Thymus (tissue), 14 donors: ENCODE measurements at places on chromosomes 11 and 22. TPM values are rescaled to one million over a fixed set of nuclear protein-coding genes. Genes with fewer than 3 reads are reported as not detected.

DNA sequence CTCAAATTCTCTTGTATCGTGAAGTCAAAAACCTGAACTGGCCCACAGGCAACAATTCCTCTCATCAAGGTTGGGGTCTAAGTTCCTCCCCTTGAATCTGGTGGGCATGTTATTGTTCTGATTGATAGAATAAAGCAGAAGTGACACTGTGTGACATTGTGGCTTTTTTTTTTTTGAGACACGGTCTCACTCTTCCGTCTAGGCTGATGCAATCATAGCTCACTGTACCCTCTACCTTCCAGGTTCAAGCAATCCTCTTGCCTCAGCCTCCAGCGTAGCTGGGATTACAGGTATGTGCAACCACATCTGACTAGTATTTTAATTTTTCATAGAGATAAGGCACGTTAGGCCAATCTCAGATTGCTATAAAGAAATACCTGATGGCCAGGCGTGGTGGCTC, 8.9 kb upstream of the PELI3 start:
- no peaks in the 10 kb centered on the region for H3K4me1 ChIP-seq
- H3K36me3 ChIP-seq: no peaks in the 10 kb centered on the region
- peaks cover 2% of the 10 kb centered on the region for H3K27me3 ChIP-seq
- no peak overlapping the region for H3K4me3 ChIP-seq
- no peak for DNase-seq

GRCh38 chr11:123137431-123138224, 57.4 kb downstream of the CLMP start:
- no peak for DNase-seq
- H3K27me3 ChIP-seq: no peaks in the 10 kb centered on the region
- peaks cover 4% of the 10 kb centered on the region for H3K4me1 ChIP-seq
- H3K36me3 ChIP-seq: no peaks in the 10 kb centered on the region
- H3K27ac ChIP-seq: no peak overlapping the region

- H3K4me1 ChIP-seq: peaks cover 17% of the 10 kb centered on the region
- H3K36me3 ChIP-seq: no peaks in the 10 kb centered on the region
- H3K27me3 ChIP-seq: peaks cover 9% of the 10 kb centered on the region
- no peak overlapping the region for H3K27ac ChIP-seq
Measured at GRCh38 chr22:39988386-39989114, 6.2 kb upstream of the FAM83F start.

GRCh38 chr11:79594834-79595233, 154.0 kb upstream of the TENM4 start:
- H3K27me3 ChIP-seq: no peaks in the 10 kb centered on the region
- DNase-seq: no peak
- H3K36me3 ChIP-seq: no peaks in the 10 kb centered on the region
- H3K4me3 ChIP-seq: no peak overlapping the region

GRCh38 chr11:12206529-12206928, 96.1 kb downstream of the MICAL2 start:
- H3K27me3 ChIP-seq: no peaks in the 10 kb centered on the region
- peaks cover 32% of the 10 kb centered on the region for H3K36me3 ChIP-seq
- no peak overlapping the region for H3K4me3 ChIP-seq

GRCh38 chr11:71927820-71928736, at the start of gene XNDC1N:
TSS of gene XNDC1N (minus strand) at chr11:71928594. CDS start at chr11:71923353, 5,241 bp downstream.
- H3K36me3 ChIP-seq: no peaks in the 10 kb centered on the region
- H3K4me1 ChIP-seq: peaks cover 9% of the 10 kb centered on the region
- H3K27ac ChIP-seq: peak within 1 kb of the TSS; percentile 95
- peak within 1 kb of the TSS; percentile 97 for H3K4me3 ChIP-seq

- no peak overlapping the region for H3K27ac ChIP-seq
- no peak overlapping the region for H3K4me3 ChIP-seq
- peaks cover 19% of the 10 kb centered on the region for H3K4me1 ChIP-seq
- no peaks in the 10 kb centered on the region for H3K36me3 ChIP-seq
- no peak for DNase-seq
Measured at GRCh38 chr22:20022978-20023613, 2.2 kb downstream of the TANGO2 start.

DNA sequence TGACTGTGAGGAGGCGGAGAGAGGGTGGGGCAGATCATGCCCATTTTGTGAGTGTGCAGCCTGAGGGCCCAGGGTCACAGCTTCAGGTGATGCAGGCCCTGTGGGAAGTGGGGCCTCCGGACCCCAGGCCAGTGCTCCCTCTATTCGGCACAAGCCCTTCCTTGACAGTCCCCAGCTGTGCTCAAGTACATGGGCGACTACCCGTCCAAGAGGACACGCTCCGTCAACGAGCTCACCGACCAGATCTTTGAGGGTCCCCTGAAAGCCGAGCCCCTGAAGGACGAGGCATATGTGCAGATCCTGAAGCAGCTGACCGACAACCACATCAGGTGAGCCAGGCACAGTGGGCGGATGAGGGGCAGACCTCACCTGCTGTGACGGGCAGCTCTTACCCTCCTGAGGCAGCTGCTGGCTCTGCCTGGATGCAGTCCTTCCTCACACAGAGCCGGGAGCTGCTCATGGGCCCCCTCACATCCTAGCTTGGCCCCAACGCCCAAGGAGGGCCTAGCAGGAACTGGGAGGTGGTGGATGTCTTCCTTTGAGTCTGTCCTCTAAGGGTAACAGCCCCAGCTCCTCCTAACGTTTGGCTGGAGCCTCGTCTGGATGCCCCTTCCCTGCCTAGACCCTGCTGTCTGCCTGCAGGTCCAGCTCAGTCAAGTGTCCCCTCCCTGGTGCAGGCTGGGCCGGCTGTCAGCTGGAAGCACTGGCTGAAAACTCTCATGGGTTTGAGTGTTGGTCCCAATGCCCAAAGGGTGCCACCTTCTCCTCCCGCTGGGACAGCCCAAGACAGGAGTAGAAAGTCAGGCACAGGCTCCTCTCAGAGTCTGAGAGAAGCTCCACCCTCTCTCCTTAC, 76.1 kb downstream of the MYO7A start:
- no peaks in the 10 kb centered on the region for H3K4me1 ChIP-seq
- no peaks in the 10 kb centered on the region for H3K36me3 ChIP-seq
- no peak overlapping the region for H3K27ac ChIP-seq
- DNase-seq: no peak

DNA sequence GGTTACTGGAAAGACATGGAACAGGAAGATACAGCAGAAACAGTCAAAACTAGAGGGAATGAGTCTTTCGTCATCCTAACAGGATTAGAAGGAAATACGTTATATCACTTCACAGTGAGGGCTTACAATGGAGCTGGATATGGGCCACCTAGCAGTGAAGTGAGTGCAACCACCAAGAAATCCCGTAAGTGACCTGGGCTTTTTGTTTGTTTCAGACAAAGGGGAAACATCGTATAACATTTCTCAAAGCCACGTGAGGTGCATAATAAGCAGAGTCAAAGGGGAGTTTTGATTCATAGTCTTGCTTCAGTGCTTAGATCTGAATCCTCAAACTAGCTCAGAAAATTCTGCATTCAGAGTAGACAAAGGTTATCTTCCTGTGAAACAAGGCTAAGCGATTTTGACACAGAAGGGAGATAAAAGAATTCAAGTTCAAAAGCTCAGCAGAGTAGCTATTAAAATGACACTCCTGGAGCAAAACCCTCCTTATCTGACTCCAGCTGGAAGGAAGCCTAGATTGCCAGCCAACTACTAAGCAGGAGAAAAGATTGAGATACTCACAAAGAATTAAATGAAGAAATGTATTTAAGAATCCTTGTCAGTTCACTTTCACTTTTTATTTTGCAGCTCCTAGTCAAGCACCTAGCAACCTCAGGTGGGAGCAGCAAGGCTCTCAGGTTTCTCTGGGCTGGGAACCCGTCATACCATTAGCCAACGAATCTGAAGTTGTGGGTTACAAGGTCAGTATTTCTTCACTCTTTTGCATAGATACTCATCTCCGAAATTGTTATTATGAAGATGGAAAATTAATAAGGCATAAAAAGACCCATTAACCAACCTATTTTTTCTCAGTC, 346.4 kb upstream of the ARHGAP42 start:
- H3K4me1 ChIP-seq: no peaks in the 10 kb centered on the region
- H3K36me3 ChIP-seq: no peaks in the 10 kb centered on the region
- no peak for DNase-seq
- H3K4me3 ChIP-seq: no peak overlapping the region
- no peak overlapping the region for H3K27ac ChIP-seq
- H3K27me3 ChIP-seq: no peaks in the 10 kb centered on the region

DNA sequence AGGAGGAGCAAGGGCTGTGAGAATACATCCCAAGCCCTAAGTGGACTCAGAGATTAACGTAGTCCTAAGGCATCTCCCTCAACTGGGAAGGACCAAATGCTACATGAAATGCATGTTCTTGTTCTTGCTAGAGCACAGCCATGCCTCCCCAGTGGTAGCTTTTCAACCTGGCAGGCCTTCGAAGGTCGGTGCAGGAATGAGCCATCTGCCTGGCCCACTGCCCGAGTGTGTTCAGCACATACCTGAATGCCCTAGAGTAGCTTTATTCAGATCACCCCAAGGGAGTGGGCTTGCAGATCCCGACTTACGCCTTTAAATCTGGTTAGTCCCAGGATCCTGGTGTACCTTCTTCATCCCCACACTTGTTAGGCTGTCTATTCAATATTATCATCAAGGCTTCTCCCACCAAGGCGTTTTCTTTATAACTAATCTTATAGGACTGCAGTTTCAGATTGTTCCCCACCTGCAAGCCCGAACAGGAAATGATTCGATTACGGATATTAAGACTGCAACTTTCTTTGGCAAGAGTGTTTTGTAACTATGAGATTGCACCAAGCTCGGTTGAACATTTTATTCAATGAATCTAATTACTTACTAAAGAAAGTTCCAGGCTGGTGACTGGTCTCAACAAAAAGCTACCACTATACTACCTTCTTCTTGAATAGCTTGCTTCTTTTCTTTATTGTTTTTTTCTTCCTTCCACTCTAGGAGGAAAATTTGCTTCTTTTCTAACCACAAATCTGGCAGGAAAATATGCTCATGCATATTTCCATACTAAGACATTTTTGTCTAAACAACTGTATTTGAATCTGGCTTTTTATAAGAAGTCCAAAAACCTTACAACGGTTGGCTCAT, 115.6 kb downstream of the SGSM3 start:
- H3K27ac ChIP-seq: peak overlapping the region; percentile 1
- DNase-seq: no peak
- no peaks in the 10 kb centered on the region for H3K27me3 ChIP-seq
- no peak overlapping the region for H3K4me3 ChIP-seq
- H3K4me1 ChIP-seq: peaks cover 4% of the 10 kb centered on the region

GRCh38 chr11:123382555-123383074, 47.5 kb upstream of the GRAMD1B start:
- no peaks in the 10 kb centered on the region for H3K36me3 ChIP-seq
- no peak for DNase-seq
- no peak overlapping the region for H3K4me3 ChIP-seq
- H3K27ac ChIP-seq: no peak overlapping the region
- H3K4me1 ChIP-seq: no peaks in the 10 kb centered on the region
- no peaks in the 10 kb centered on the region for H3K27me3 ChIP-seq

GRCh38 chr11:24615451-24616160, 118.8 kb downstream of the LUZP2 start:
- no peak for DNase-seq
- H3K4me3 ChIP-seq: no peak overlapping the region
- H3K4me1 ChIP-seq: no peaks in the 10 kb centered on the region
- no peaks in the 10 kb centered on the region for H3K27me3 ChIP-seq

DNA sequence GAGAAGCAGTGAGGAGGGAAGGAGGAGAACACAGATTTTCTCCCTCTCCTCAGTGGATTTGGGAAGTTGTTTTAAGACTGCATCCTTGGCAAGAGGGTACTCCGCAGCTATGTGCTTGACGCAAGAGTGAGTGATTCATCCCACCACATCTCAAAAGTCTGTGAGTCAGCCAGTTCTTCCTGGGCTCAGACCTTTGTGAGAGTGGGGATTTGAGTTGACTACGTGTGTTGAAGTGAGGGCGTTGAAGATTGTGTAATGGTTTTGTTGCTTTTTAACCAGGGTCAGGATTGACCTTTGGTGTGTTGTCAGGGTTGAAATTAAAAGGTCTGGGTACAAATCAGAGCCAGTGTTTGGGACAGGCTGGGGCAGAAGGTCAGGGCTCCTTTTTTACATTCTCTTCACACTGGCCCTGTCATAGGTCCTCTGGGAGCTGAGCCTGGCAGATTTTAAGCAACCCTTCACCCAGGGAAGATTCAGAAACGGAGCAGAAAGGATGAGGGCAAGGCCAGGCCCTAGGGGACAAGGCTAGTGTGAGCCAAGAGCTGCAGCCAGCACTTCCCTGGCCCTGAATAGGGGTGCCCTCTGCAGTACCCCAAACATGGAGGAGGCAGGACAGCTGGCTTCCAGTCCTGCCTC, 4.2 kb upstream of the C11orf86 start:
- H3K27ac ChIP-seq: no peak overlapping the region
- H3K4me1 ChIP-seq: no peaks in the 10 kb centered on the region
- no peaks in the 10 kb centered on the region for H3K36me3 ChIP-seq
- no peak for DNase-seq

DNA sequence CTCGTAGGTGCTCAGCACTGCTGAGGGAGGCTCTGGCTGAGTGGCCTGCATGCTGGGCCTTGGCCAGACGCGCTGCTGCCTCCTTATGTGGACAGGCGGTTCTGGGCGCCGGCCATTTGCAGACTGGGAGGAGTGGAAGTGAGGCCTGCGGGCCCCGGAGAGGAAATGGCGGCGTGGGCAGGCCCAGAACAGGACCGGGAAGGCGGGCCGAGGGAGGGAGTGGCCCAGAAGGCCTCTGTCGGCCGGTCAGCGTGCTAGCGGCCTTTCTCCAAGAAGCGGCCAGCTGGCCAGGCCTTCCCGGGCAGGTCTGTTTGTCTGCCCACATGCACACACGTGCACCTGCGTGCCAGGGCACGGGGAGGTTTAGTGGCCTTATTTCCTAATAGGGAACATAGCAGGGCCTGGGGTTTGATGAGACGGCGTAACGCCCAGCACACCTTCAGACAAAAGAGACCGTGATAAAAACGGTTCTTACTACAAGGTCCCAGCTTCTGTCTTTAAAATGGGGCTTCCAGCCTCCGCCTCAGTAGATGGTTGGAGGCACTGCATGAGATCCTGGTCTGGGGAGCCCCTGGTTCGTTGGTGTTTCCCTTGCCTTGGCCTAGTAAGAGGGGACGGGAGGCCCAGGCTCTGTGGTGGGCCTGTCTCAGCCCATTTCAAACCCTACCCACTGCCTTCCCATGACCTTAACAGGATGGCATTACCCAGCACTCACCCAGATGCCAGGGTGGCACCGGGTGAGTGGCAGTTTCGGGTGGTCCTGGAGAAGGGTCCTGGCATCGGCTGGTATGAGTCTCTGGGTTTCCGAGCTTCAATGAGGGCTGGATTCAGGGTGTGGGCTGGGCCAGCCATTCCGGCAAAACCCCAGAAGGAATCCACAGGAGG, 65.1 kb upstream of the PPARA start:
- H3K27ac ChIP-seq: peak overlapping the region; percentile 47
- peaks cover 3% of the 10 kb centered on the region for H3K27me3 ChIP-seq
- no peak for DNase-seq
- H3K4me1 ChIP-seq: no peaks in the 10 kb centered on the region

The PIWIL4 gene
- 2.5 TPM for total RNA-seq

The PGA3 gene
- total RNA-seq: 0.80 TPM

The PLEKHA7 gene
- 2.0 TPM for total RNA-seq

The TSGA10IP gene
- total RNA-seq: 0.09 TPM

The PATE2 gene
- 0.09 TPM for total RNA-seq

The CHRM4 gene
- 3.6 TPM for total RNA-seq

The CECR2 gene
- 0.42 TPM for total RNA-seq
